ENCODE measurements at places on chromosomes 12 and 14.

GRCh38 chr12:26226629-26227360 is 31.4 kb downstream of the SSPN start:
- DNase-seq: no peak

DNA sequence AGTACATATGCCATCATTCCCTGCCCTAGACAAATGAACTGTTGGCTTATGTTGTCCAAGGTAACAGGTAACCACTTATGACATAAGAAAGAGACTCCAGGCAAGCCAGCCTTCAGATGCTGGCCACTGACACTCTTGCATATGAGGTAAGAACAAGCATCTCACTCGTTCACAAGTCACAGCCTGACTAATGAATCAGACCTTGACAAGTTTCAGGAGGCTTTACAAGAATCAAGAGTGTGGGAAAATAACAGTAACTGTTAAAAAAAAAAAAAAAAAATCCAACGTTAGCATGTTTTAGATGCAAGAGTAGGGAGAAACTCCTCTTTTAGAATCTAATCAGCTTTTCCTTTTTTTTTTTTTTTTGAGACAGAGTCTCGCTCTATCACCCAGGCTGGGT is 40.7 kb downstream of the ZFYVE1 start:
- DNase-seq: no peak

DNA sequence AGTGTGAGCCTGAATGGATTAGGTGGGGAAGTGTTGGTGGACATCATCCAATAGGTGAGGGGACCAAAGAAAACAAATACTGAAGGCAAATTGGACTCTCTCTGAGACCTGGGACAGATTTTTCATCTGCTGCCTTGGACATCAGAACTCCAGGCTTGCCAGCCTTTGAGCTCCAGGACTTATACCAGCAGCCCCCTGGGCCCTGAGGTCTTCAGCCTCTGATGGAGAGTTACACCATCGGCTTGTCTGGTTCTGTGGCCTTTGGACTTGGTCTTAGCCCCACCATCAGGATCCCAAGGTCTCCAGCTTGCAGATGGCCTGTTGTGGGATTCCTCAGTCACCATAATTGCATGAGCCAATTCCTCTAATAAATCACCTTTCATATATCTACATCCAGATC is 80.8 kb upstream of the SLC8A3 start:
- no peak for DNase-seq

DNA sequence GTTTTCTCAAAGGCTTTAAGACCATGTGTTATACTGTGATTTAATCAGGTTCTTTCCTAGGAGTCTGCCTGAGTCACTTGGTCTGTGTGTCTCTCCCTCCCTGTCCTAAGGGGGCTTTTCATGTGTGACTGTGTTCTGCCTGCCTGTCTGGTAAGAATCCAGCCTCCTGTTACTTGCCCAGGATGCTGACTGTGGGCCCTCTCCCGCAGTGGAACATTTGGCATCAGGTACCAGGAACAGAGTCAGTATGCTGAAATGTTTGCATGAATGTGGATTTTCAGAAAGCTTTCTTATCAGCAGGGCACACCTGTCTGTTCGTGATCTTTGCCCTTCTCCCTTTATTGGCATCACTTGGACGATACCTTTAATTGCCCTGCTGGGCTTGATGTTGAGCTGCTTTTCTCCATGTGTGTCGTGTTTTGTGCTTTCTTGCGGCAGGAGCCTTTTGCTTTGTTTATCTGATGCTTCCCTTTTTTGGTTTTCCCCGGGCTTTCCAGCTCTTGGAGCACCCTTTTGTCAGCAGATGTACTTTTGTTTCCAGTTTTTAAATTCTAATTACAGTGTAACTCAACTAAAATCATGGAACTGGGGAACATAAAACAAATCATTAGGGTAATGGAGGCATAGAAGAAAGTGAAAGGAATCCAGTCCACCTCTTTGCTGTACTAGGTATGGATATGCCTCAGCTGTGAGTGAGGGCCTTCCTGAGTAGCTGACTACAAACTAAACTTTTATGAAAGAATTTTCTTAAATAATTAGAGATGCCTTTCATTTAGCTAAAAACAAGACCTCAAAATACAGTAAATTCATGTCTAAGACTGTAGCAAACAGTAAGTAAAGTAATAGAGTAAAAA is 72.5 kb downstream of the TRAF3 start:
- no peak for DNase-seq

DNA sequence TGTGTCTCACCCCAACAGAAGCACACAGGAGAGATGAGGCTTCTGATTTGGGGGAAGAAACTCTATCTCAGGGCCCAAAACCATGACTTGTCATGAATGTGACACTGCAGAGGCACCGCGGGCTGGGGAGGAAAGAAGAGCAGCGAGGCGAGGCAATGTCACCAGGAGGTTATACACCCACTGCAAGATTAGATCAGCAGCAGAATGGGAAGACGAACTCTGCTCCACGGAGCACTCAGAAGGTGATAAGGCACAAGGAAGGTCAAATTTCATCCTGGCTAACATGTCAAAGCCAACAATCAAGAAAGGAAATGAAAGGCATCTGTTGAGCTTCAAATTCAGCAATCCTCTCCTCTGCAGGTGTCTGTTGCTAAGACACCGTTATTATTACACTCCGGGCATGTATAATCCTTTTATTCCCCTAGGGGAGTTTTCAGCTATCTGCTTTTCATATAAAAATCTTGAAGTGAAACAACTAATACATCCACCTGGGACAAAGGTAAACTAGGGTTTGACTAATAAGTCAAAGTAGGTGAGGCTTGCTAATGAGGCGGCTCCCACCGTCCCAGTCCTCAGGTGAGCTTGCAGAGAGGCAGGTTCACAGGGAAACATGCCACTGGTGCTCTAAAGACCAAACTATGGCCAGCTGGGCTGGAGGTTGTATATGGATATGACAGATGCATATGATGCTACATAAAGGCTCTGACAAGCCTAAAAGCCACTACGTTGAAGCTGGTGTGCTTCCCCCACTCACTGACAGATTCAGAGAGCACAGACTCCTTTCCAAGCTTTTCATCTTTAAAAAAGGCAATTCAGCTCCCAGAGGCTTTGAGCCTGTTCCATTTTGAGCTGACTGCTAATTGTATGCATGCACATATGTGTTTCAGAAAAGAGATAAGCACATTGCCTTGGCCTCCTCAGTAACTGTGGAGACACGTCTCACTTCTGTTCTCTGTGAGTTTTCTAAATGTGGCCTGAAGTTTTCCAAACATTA is 221.2 kb downstream of the NELL2 start:
- no peak for DNase-seq

- DNase-seq: no peak
Observed at GRCh38 chr14:21308132-21308478, 28.2 kb downstream of the RPGRIP1 start.

- no peak for DNase-seq
Observed at GRCh38 chr12:89565002-89565401, 39.2 kb upstream of the POC1B start.

GRCh38 chr14:93536945-93537344 is 106.2 kb downstream of the UNC79 start:
- no peak for DNase-seq

- DNase-seq: no peak
Observed at GRCh38 chr12:112218150-112218549, 92.8 kb downstream of the TRAFD1 start.

DNA sequence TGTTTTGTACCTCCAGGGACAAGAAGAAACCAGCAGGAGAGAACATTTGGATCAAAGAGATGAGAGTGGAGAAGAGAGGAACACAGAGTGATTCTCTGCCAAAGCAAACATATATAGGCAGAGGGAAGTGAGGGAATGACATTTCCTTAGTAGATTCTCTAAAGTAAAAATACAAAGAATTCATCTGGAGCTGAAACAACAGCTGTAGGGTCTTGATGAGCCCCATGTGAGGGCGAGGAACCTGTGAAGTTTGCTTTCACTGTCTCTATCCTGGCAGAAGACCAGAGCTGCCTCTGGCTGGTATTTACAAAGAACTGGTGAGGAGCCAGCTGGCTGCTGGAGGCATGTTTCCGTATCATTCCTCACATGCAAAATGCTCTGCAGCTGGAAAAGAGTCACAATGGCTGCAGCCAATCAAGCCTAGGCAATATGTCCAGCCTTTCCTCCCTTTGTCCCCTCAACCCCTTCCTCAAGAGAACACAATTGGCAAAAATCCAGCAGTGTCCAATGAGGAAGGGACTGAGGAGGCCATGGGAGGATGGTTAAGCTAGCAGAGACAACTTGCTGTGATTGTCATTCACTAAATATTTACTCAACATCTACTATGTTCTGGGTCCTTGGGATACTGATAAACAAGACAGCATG is 122.5 kb downstream of the PHLDA1 start:
- no peak for DNase-seq

- DNase-seq: no peak
Observed at GRCh38 chr12:62744551-62744950, 190.4 kb downstream of the PPM1H start.

- no peak for DNase-seq
Observed at GRCh38 chr14:61110316-61111082, 129.5 kb downstream of the SLC38A6 start.

- no peak for DNase-seq
Observed at GRCh38 chr14:28461389-28461788, 305.2 kb upstream of the FOXG1 start.

DNA sequence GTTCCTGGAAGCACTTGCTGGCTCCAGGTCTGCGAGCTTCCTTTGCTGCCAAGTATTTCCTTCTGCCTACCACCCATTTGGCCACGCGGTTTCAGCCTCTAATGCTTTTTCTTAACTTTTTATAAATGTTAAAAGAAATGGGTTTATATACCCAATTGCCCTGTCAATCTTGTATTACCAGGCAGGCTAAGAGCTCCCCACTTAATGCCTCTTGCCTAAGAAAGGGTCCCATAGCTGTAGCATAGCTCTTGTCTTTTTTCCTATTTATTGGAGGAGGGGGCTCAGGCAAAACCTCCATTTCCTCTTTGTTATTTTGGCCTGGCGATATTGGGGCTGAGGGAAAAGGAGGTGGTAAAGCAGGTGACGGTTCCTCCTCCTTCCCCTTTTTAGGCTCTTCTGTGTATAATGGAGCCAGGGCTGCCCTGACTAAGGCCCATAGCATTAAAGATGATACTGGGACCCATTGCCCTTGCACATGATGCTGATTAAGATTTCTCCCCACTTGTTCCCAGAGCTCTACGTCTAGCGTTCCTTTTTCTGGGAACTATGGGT is 21.6 kb upstream of the BLTP3B start:
- no peak for DNase-seq

GRCh38 chr12:118238888-118239287 is 103.0 kb downstream of the PEBP1 start:
- DNase-seq: no peak

DNA sequence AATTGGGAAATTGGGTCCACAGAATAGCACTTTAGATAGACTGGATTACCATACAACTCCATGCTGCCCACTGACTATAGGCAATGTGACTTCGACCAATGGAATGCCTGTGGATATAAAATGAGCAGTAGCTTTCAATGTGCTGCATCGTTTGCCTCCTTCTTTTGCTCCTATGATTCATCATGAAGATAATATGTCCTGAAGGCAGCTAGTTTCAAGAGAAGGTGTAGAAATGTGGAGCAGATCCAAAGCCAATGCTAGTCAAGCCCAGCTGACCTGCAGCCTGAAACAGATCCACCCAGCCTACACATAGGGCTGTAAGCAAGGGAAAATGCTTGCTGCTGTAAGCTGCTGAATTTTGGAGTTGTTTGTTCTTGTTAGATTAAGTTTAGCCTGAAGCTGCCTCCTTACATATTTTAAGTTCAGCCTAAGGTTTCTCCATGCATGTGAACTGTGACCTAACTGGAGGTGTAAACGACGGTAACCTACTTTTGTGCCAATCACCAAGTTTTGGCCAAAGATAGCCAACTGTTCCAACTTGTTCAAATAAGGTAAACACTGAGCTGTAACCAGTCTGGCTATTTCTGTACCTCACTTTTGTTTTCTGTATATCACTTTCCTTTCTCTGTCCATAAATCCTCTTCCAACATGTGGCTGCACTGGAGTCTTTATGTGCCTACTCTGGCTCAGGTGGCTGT is 169.1 kb upstream of the AVPR1A start:
- DNase-seq: no peak

DNA sequence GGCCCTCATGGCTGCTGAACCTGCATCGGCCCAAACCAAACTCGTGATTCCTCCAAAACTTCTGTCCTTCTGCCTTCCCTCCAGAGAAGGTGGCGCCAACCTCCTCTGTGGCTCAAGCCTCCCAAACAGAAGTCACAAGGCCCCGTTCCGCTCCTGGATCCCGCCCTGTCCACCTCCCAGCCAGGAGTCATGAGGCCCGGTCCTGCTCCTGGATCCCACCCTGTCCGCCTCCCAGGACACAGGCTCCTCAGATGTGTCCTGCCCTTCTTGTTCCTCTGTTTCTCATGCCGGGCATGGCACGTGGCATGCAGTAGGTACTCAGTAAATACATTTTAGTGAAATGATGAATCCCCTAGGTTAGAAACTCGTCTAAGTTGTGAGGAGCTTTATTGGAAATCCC is 94.2 kb upstream of the SFSWAP start:
- DNase-seq: no peak

DNA sequence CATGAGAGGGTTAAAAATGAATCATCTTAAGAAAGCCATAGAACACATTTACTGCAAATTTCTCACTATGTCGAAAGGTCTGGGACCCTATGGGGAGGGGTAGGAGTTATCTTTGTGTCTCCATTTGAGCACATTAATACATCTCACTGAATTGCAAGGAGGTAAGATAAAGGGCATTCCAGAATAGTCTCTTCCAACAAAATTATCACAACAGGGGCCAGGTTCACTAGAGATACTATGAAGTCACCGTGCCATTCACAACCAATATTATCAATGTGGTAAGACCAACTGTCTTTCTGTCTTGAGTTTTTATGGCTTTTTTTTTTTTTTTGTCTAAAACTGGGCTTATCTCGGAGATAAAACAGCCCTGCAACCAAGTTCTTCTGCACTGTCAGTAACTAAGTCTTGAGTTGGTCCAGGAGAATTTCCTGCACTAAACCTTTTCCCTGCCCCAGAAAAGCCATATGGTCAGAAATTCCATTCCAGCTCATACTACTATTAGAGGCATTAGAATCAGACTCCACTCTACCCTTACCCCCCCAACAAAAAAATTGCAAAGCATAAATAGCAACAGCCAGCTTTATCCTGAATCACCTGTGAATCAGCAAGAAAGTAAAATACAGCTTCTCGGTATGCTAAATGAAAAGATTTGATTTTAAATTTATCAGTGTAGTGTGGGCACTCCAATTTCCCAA is 79.7 kb downstream of the PTPRR start:
- no peak for DNase-seq

DNA sequence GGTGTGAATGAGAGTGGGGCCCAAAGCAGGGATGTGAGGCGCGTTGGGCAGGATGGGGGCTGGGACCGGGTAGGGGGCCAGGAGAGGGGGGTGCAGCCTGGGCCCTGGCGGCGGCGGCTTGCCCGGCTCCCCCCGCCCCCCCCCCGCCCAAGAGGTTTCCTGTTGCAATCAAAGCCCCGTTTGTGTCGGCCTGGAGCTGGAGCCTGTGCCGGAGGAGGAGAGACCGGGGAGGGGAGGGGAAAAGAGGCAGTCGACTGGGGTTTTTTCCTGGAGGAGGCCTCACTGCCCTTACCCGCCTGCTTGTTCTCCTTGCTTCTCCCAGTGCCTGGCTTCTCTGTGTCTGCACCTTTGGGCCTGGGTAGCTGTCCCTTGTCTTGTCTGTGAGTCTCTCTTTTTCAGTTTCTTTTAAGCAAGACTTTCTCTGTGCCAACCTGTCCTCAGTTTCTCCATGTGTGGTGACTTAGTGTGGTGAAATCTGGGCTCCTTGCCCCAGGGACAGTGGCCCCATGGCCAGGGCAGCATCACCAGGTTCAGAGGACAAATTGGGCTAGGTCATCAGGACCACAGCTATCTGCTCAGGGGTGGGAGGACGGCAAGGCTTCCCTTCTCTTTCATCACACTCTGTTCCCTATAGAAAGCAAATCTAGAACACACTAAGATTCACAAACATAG is 8.5 kb downstream of the RARG start:
- DNase-seq: no peak

Measured in GDM1 (cell line).